NCI-H2081 treated with DMSO at 0.1 percent for 48 hours (cell line): ENCODE measurements at places on chromosomes 2 and 18.

GRCh38 chr2:205343103-205343502 lies 339.2 kb upstream of the NRP2 start:
- no peak for DNase-seq

- no peak for DNase-seq
These were observed 487.6 kb downstream of the TMEM182 start for GRCh38 chr2:103249462-103249861.

DNA sequence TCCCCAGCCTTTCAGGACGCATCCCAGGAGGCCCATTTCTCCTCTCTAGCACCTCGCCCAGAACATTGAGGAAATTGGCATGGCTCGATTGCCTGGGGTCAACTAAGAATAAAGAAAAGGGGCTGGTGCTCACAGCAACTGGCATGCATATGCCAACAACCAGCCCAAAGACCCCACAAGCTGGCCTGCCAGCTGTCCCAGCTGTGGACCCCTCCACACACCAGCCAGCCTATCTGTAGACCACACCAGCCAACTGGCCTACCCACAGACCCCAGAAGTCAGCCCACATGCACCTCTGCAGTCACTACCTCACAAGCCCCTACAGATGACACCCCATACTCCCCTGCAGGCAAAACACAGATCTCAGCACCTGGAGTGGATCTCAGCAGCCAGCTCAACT lies 123.8 kb upstream of the ID2 start:
- DNase-seq, result no peak

DNA sequence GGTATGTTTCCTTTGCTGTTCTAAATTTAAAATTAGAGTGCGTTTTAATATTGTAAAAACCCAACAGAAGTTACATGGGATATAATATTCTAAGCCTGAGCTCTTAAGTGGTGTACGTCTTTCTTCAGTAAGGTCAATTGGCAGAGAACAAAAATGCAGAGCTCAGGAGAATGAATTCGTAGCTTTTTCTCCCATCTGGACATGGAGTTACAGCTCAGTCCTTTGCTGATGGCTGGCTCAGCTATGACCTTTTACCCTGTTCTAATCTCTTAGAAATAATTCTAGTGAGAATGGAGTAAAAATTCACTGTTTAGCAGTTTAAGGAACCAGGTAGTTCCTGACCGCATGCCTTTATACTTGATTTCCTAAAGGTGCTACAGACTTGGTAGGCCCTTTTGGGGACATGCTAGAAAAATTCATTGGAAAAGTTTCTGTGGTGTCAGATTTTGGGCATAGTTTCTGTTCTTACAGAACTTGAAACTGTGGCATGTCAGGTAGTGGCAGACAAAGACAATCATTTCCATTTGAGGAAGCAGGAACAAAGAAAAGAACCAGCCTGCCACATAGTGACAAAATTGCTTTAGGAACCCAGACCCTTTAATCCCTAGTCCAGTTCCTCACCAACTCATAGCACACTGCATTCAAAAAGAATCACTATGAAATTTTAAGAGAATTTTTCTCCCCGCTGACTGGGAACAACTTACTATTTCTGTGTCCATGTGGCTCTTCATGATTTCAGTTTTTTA lies 566.8 kb upstream of the ZNF804A start:
- no peak for DNase-seq

DNA sequence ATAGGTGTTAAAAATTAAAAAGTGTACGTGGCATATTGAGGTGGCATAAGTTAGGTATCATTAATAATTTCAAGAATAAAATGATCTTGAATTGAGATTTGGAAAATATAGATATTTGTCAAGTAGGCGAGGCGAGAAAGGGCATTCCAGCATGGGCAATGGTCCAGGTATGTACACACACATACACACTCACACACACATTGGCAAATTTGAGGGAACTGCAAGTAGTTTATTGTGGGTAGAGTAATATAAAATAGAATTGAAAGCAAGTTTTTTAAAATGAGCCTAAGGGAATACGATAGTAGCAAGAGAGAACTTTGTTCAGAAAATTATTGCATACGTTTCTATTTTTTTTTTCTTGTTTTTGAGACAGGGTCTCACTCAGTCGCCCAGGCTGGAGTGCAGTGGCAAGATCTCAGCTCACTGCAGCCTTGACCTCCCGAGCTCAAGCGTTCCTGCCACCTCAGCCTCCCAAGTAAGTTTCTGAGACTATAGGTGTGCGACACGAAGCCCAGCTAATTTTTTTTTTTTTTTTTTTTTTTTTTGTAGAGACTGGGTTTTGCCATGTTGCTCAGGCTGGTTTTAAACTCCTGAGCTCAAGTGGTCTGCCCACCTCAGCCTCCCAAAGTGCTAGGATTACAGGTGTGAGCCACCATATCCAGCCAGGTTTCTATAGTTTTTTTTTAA lies 96.7 kb upstream of the SLC39A10 start:
- DNase-seq, result no peak

DNA sequence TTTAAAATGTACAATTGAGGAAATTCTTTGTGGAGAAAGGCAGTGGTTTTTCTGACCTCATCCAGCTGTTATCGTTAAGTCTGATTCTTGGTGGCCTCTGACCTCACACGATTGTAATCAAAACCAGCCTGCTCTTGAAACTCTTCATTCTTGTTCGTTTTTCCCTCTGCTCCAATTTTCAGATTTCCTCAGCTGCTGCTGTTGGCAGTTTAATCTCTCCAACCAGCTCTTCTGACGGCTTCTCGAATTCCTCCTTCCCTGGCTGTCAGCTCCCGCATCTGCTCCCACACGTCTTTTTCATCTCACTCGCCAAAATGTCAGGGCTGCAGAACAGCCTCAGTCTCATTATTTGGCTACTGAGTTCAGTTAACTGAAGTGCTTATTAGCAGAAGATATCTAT lies 136.1 kb downstream of the DCDC2C start:
- DNase-seq, result no peak

DNA sequence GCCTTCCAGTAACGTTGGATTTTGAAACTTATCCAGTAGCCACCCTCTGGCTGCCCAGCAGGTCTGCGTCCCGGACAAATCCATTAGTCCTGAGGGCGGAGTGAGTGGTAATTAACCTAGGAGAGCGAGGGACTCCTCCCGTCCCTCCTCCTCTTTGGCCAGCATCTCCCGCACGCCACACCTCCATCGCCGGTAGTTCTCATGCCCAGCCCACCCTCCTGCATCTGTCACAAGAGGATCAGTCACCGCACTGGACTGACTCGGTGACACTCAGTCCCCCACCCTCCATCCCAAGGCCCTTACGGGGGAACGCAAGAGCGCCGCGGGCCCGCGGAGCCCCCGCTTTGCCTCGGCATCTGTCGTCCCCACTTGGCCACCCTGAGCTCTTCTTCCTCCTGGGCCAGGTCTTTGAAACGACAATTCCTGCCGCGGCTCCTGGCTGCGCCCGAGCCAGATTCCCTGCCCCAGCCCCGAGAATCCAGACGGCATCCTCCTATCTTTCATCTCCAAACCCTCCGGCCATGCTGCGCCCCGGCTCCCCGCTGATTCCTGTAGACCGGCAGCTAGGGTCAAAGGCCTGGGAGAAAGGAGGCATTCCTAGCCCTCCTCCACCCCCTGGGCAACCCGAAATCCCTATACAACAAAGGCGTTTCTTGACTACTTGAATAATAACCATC lies 77.5 kb downstream of the EIF2AK3 start:
- DNase-seq, result no peak

DNA sequence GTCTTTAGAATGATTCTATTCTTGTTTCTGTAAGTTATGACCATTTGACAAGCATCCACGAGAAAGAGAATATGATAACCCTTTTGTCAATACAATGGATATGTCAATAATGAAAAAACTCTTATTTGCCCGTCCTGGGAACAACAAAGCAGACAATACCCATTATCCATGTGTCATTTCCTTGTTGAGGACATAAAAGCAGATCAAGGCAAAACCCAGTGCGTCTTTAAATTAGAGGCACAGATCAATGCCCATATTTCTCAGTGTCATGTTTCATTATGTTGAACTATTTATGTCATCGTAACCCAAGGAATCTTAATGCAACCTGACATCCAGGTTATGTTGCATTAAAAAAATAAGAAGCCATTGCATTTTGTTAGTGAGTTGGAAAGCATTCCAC lies 365.0 kb upstream of the CELF4 start:
- no peak for DNase-seq

DNA sequence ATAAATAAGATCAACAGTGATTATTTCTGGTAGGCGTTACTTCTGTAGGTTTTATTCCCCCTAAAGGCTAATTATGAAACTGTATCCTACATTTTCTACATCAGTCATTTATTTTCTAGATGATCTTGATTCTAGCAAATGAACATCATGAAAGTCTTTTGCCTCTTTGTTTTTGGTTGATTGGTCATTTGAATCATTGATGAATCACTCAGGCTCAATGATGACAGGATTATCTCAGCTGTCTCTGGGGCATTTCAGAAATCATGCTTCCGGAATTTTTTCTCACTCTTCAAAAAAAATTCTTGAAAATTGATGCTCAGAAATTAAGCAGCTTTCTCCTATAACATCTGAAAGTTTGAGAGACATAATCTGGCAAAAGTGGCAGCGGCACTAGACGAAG lies 298.9 kb upstream of the TCF4 start:
- no peak for DNase-seq

DNA sequence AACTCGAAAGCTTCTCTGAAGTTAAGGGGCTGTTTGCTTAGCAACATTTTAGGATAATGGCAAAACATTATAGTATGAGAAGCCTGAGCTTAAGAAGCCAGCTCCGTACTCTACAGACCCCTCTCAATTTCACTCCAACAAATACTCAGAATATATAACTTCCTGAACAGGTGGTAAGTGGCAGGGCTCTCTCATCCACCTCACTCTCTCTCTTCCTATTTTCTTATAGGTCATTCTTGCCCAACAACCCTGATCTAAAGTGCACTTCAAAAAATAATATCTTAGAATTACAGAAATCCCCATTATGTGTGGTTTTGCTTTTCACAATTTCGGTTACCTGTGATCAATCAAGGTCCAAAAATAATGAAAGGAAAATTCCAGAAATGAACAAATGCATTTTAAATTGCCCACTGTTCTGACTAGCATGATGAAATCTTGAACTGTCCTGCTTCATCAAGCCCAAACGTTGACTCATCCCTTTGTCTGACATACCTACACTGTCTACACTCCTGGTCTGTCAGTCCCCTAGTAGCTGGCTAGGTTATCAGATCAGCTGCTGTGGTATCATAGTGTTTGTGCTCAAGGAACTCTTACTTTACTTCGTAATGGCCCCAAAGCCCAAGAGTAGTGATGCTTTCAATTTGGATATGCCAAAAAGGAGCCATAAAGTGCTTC lies 122.8 kb upstream of the COL5A2 start:
- DNase-seq, result no peak

DNA sequence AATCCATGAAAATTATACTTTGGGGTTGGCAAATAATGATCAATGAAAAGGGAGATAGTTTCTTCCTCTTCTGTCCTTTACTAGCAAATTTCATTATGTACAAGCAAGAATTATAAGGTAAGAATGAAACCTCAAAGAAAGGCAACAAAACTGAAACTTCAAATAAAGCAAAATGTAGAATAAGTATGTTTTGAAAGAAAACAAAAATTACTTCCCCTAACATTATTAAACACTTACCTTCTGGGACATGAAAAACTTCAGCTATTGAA lies 29.4 kb downstream of the THADA start:
- DNase-seq, result no peak

DNA sequence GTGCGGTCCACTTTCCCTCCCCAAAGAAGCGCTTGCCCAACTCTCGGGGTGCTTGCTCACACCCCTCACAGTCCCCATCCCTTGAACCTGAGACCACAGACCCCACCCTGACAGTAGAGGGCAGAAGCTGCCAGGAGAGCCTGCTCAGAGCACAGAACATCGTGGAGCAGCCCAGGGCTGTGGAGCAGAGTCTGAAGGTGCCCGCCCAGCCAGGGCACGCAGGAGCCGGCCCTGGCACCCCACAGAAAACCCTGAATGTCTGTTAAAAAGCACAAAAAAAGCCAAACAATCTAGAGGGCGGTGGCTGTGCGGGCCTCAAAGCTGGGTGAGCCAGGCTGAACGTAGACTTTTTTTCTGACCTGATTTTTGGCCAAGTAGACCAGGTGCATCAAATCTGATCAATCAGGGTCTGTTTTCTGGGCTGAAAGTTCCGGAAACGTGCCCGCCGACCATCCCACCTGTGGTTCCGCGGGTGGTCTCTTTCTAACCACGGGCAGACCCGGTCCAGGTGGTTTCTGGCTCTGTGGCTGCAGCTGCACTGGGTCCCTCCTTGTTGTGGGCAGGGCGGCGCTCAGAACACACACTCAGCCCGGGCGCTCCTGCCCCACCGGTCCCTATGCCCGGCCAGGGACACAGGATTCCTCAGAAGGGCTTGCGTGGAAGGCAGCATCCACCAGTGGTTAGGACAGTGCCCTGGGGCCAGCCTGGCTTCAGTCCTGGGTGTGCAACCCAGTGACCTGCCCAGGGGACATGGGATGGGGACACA lies 66.3 kb downstream of the SLC66A2 start:
- no peak for DNase-seq
